EH (cell line): ENCODE measurements at places on chromosomes 2 and 18.

DNA sequence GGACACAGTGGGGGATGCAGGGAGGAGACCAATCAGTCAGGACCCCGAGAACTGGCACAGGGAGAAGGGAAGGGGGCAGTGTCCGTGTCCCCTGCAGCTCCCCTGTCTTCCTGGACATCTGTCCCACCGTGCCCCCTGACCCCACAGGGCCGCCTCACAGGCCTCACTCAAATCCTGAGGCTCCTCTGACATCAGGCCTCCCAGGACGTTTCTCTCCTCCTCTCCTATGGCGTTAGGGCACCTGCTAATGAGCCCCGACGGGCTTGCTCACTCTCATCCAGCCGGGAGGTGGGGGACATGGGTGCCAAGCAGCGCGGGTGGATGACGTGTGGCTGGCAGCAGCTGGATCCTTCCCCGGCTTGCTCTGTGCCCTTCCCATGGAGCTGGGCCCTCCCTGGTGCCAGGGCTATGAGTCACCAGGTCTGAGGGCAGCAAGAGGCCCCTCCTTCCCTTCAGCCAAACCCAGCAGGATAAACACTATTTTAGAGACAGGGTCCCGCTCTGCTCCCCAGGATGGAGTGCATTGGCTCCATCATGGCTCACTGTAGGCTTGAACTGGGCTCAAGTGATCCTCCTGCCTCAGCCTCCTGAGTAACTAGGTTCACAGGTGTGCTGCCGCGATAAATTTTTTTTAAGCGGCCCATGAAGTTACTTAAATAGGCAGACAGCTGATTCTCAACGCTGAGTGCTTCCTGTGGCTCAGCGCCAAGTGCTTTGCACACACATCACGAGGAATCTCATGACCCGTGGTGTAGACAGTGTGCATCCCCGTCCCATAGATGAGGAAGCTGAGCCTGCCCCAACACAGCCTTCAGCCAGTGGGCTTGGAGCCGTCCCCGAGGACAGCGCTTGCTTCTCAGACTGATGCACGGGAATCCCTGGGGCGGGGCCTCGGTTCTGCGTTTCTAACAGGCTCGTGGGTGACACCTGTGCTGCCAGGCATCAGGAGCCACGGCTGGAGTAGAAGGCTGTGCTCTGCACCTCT, 64.5 kb upstream of the HDAC4 start:
- peak; percentile 2 for DNase-seq

- DNase-seq: no peak
Measured at GRCh38 chr2:161367675-161368074, 48.4 kb upstream of the TBR1 start.

DNA sequence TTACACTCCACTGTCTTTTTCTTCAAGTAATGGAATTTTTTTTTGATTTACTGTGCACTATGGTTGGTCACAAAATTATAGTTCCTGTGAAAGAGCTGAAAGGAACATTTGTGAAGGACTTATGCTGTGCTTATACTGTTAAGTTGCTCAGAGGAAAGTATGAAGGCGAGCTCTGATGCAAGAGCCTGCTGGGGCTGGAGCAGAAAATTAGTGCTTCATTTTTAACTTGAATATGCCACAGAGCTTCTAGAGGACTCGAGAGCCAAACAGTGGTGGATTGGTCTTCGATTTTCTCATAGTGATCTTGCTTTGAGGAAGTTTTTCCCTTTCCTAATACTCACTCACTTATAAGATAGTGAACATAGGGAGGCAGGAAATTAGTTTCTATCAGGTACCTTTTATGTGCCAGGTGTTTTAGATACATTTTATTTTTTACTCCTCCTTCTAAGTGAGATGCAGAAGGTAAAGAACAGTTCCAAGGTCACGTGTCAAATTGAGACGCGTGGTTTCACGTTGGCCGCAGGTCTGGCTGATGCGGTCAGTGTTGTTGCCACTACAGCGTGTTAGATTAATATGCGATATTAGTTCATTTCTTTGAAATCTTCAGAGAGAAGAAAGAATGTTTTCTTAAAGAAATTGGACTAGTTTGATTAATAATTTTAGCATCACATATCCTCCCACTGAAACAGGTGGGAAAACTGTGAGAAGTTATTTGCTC, 20.2 kb downstream of the GATA6 start:
- no peak for DNase-seq

DNA sequence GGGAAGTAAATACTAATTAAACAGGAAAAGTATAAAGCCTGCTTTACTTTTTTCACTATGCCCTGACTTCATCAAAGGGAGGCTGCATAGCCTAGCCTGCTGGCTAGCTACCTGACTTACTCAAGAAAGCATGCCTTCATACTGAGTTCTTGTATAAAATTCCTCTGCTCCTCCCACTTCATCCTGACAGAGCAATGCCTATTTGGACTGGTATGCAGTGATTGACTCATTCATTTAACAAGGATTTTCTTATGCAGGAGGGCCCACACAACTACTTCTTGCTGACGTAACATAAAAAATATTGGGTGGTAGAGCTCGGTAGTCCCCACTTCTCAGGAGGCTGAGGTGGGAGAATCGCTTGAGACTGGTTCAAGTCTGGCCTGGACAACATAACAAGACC, 70.5 kb downstream of the PRPF40A start:
- DNase-seq: peak; percentile 95

DNA sequence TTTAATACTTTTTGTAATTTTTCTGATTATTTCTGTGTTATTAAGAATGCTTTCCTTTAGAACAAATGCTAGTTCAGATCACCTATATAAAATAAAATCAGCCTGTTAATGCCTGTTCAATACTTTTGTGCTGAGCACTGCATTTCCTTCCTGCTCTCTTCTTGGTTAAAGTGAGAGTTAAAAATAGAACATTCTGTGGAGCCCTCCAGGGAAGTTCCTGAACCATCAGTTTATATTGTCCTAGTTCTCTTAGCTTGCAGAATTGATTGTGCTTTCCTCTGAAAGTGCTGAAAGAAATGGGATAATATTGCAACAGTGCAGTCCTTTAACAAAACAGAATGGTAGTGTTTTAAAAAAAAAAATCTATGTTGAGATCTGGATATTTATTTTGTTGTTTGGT, 74.6 kb upstream of the UBXN4 start:
- DNase-seq: peak; percentile 47

DNA sequence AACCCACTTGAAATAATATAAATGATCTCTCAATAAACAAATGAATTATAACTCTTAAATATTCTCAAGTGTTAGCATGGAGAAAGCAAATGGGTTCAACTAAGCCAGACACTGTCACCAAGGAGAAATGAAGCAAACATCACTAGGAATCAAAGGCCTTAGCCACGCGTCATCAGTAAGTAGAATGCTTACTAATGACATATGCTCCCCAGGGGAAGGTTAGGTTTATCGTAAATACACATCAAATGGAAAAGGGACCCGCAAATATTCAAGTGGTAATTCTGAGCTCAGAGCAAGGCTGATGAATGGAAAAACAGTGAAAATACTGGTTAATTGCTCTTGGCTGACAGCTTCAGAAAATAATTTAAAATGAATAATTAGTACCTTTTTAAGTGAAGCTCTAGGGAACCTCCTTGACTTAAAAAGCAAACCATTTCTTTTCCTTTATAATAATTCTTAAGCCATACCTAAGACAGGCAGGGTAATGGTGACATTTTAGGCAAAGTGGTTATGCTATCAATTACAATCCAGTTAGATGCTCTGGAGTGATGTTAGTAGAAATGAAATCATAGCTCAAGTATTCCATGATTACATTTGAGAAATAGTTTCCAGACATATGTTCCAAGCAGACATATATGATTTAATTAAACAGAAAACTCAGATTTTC, 101.5 kb downstream of the ALPK2 start:
- peak; percentile 40 for DNase-seq

DNA sequence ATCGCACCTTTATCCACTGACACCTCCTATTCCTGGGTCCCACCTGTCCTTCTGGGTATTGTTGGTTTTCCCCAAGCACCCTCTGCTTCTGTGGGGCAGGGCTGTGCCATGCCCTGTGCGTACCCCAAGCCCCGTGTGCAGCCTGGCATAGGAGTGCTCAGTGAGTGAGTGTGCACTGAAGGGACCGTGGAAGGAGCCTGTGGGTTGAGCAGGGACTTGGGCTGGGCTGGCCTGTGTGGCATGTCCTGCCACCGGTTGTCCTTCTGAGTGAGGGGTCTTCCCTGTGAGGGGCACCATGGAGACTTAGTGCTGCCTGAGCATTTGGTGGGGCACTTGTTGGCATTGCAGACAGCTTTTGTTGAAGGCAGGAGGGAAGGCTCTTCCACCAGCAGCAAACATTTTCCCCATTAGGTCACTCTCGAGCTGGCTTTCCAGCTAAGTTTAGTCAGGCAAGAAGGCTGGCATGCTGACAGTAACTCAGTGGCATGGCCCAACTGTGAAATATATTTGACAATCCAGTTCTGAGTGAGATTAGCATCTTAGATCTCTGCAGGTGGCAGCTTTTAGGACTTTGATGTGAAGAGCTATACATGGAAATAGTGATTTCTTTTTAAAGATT, 64.7 kb downstream of the LPIN1 start:
- DNase-seq: peak; percentile 13

- peak; percentile 97 for DNase-seq
Measured at GRCh38 chr2:40243581-40244187, 208.2 kb downstream of the SLC8A1 start.

GRCh38 chr2:120612931-120613330, 122.7 kb upstream of the GLI2 start:
- no peak for DNase-seq
